Activated T-helper 1 cell treated with anti-CD3 and anti-CD28 coated beads, Interleukin-2, amount 50 U/mL, for 16 hours (primary cell): ENCODE measurements at places on chromosomes 6 and 20.

GRCh38 chr20:35065181-35065580, 27.4 kb downstream of the TRPC4AP start:
- DNase-seq: no peak

GRCh38 chr6:157464653-157465535, 83.9 kb downstream of the ZDHHC14 start:
- no peak for DNase-seq

DNA sequence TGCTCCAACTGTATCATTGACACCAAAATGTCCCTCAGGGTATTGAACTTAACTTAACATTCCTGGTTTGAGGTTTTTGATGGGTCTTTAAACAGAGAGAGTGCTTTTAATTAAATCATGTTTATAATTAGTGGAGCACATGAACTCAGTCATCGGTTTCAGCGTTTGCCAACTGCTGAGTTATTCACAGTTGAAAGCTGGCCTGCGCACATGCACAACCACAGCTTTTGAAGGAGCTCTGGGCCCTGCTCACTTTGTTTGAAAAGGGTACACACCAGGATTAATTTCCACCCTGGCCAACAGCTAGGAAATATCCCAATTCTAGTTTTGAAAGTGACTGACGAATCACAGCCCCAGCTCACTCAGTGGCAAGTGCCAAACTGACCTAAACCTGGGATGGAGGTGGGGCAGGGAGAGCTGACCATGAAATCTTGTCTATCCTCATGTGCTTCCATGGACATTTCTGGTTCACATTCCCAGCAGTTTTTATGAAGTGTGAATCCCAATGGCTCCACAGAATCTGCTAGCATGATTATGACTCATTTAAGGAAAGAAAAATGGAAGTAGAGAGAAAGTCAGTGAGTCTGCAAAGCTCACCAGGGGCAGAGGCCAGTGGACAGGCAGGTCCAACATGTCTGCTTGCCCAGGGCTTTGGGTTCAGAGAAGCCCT, 247.8 kb downstream of the FNDC1 start:
- no peak for DNase-seq

DNA sequence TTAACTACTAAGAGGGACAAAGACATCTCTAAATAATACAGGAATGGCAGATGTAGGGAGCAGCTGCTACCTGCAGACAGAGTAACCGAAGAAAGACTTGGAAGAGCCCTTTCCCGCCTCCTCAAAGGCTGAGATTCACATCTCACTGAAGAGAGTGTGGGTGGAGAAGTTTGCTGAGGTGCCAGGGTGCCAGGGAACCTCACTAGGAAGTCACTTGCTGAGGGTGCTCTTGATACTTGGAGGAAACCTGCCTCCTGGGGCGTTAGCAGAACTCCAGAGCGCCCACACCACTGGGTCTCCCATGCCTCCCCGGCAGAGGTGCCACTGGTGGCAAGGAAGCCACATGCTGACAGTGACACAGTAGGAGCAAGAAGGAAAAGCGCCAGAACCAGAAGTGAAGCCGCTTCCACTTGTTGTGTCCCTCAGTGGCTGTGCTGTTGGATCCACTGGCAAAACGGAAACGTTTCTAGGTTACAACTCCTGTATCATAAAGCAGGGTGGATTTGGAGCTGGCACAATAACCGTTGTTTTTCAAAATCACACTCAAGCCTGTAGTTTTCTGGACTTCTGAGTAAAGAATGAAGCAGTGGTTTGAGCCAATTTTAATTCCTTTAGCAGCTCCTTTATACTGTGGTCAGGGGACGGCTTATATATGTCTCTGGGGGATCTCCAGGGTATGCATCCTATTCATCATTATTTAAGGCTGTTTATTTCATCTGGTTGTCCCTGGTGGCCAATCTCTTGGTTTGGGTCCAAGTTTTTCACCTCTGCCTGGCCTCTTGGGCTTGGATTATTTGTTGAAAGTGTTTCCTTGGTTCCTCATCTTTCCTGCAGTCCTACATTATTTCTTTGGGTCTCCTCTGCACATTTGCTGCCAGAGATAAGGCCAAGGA, 64.5 kb downstream of the CDC5L start:
- DNase-seq: no peak

- no peak for DNase-seq
Measured at GRCh38 chr20:4805663-4806449, 84.1 kb downstream of the PRND start.

- DNase-seq: no peak
Measured at GRCh38 chr20:2108987-2109386, 7.4 kb downstream of the STK35 start.
